ENCODE measurements at places on chromosomes 4 and X.

DNA sequence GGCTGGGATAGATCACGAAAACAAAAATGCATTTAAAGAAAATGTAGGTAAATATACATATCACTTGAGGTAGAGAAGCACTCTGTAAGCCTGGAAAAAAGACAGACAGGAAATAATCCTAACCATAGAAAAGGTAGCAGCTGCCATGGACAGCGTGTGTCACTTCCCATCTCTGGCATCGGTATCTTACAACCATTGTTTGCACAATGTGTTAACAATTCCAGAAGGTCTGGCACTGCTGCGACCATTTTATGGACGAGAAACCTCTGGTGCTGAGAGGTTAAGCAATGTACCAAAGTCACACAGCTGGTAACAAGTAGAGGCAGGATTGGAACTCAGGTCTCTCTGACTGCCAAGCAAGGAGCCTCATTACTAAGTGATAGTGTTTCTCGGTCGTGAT lies 1.7 kb upstream of the MTNR1A start:
- H3K27me3 ChIP-seq, result peaks cover 8% of the 10 kb centered on the region
- no peak overlapping the region for H3K4me3 ChIP-seq
- H3K36me3 ChIP-seq, result no peaks in the 10 kb centered on the region
- H3K27ac ChIP-seq, result no peak overlapping the region
- DNase-seq, result no peak

DNA sequence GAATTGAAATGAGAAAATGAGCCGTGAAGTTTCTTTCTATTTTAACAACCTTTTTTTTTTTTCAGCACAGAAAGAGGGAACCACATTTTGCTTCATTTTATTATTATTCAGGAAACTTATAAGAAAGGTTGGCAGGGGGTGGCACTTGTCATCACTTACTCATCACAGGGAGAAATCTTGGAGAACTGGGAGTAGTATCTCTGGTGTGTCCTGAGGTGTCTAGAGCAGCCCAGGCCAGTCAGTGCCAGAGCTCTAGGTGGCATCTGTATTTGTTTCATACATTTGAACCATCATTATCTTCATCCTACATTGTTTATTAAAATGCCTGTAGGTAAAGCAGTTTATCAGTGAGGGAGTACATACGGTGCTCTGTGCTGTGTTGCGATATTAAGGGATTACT lies 43.8 kb upstream of the ARHGAP24 start:
- DNase-seq, result no peak
- no peaks in the 10 kb centered on the region for H3K4me1 ChIP-seq
- H3K27ac ChIP-seq, result no peak overlapping the region
- no peaks in the 10 kb centered on the region for H3K27me3 ChIP-seq
- H3K36me3 ChIP-seq, result no peaks in the 10 kb centered on the region
- H3K4me3 ChIP-seq, result no peak overlapping the region

DNA sequence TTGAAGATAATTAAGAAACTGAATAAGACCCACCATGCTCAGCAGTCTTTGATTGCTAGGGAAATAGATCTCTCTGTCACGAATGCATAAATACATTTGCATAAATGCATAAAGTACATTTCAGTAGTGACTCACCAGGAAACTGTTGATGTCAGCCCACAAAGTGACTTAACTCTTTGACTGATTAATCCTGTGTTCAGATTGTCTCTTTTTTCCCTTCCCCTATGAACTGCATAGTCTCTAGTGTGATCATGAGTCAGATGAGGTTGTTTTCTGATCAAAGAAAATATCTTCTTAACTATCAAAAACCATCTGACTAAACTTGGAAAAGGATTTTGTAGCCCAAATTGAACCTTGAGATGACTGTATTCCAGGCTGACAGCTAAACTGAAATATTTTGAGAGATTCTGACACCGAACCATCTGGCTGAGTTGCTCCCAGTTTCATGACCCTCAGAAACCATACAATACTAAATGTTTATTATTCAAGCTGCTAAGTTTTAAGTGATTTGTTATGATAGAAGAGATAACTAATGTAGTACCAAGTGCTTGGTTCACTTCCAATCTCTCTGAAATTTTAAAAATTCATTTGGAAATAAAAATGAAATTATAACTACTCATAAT lies 1381.5 kb upstream of the AGA start:
- no peaks in the 10 kb centered on the region for H3K4me1 ChIP-seq
- DNase-seq, result no peak
- no peaks in the 10 kb centered on the region for H3K36me3 ChIP-seq

DNA sequence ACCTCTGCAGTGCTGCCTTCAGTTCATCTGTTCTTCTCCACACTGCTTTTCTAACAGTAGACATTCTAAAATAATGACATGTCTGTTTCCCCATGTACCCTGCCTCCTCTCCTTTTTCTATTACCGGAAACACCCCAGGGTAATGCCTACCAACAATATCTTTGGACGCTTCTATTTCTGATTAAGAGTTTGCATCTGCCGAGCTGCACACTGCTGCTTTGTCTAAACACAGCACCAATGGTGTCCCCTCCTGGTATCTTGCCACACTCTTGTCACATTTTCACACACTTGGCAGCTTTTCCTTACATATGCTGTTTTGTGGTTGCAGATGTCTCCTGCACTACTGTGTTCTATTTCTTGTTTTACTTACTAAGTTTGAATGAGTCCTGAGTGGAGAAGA lies 288.8 kb downstream of the GRIA2 start:
- no peak overlapping the region for H3K27ac ChIP-seq
- DNase-seq, result no peak
- no peaks in the 10 kb centered on the region for H3K4me1 ChIP-seq
- H3K4me3 ChIP-seq, result no peak overlapping the region
- H3K27me3 ChIP-seq, result no peaks in the 10 kb centered on the region
- H3K36me3 ChIP-seq, result no peaks in the 10 kb centered on the region

Data from small intestine (tissue), 16 donors.